Activated gamma-delta T cell treated with anti-CD3 and anti-CD28 coated beads, Interleukin-2, amount 50 U/mL, for 16 hours (primary cell): ENCODE measurements at places on chromosomes 2 and 18.

- no peak for DNase-seq
These were observed 70.2 kb upstream of the LYPD6B start for GRCh38 chr2:148968301-148968700.

- DNase-seq, result no peak
These were observed 78.8 kb upstream of the LCLAT1 start for GRCh38 chr2:30368258-30368657.

DNA sequence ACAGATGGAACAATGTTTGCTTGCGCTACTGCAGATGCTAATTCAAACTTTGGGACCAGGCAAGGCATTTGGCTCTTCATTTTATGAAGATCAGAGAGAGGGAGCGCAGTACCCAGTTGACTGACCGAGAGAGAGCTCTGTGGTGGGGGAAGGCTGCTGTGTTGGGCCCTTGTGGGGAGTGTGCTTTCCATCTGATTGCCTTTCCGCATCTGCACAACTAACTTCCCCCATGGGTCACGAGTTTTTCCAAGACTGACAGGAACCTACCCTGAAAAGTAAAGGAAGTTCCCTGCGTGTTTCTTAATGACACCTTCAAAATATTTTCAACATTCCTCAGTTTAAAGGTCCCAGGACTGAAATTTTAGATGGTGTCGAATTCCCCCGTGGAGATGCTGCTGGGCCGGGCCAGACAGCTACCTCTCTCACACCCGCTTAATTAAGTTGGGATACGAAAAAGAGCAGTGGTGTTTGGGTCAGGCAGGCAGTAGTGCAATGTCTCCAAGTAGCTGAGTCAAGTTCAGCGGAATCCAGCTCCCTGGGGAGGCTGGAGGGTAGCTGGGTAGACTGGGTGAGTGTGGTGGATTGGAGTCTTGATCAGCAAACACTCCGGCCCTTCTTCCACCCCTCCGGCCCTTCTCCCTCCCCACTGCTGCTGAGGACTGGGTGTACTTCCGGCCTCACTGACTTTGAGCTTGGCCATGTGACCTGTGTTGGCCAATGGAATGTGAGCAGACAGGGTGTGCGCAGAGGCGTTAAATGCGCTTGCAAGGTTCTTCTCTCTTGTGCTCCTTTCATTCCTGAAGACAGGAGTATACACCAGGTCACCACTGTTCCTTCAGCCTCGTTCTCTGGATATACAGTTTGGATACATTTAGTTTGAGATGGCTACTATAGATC, 2.3 kb upstream of the ARHGAP25 start:
- no peak for DNase-seq

DNA sequence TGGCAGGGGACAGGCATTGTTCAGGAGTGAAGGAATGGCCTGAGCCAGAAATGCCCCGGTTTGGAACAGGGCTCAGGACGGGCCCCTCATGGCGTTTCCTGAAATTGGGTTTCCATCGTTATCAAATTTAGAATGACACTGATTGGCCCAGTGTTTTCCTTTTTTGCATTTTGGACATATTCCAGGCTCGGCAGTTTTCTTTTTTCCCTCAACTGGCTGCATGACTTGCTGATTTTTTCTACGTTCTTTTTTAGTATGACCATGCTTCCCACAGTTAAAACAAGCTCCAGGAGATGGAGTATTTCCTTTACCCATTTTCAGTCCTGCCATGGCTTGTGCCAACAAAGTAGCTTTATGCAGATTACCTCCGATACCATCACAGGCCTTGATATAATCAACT, 20.4 kb upstream of the LYG2 start:
- no peak for DNase-seq

- DNase-seq, result no peak
These were observed 2.2 kb upstream of the BCL2L11 start for GRCh38 chr2:111118481-111118980.

DNA sequence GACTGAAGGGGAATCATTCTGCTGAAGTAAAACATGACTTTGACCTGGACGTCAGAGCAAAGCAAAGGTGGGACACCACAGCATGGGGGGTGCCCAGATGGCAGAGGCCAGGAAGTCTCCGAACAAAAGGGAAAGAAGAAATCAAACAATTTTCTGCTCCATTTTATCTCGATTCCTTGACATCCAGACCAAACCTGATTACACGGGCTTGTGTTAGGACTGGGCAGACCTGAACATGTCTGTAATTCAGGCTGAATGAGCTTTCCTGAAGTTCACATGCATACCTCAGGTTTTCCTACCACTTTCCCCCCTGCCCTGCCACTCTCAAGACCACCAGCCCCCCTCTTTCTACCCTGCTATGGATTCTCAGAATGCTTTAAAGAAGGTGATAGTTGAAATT, 44.8 kb upstream of the MEIS1 start:
- DNase-seq, result no peak
